ENCODE measurements at places on chromosomes 3 and 15.

- no peak for DNase-seq
Measured at GRCh38 chr3:53501178-53501577, 6.8 kb downstream of the CACNA1D start.

DNA sequence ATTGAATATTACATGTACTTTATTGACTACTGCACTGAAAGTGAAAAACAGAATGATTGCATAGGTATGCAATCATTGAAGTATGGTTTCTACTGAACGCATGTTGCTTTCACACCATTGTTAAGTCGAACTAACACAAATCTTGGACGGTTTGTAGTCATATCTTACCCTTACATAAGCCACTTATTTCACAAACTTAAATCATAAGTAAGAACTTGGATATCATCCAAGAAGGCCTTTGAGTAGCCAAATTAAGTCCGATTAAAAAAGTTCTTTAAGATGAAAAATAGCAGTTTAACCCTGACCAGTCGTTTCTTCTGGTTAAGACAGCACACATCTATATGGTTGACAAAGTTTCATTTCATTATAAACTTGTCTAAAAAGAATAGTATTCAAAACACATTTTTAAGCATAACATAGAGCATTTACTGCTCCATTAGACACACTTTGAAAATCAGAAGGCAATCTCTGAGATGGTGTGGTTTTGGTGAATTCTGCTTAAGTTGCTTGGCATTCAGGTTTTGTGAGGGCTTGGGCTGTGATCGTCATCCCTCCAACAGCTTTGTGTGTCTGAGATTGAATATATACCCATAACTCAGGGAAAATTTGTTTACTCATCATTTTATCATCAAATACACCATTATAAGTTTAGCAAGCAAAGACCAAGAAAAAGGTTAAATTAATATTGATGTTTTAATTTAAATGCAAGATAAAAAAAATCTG is 92.2 kb downstream of the NFKBIZ start:
- no peak for DNase-seq

DNA sequence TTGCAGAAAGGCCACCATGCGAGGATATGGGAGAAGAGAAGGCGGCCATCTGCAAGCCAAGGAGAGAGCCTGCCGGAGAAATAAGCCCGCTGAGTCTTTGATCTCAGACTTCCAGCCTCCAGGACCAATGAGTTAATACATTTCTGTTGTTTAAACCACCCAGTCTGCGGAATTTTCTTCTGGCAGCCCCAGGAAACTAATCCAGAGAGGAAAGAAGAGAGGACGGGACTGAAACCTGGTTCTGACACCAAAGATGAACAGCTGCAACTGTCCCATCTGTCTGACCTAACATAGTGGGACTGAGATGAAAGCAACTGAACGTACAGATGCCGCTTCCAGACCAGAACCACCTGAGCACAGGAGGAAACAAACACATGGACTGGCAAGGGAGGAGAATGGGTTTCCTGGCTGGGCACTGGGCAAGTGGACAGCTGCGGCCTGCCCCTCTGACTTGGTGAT is 32.3 kb downstream of the VGLL4 start:
- DNase-seq, result no peak

GRCh38 chr15:97598353-97598798 is 362.1 kb upstream of the ARRDC4 start:
- no peak for DNase-seq

DNA sequence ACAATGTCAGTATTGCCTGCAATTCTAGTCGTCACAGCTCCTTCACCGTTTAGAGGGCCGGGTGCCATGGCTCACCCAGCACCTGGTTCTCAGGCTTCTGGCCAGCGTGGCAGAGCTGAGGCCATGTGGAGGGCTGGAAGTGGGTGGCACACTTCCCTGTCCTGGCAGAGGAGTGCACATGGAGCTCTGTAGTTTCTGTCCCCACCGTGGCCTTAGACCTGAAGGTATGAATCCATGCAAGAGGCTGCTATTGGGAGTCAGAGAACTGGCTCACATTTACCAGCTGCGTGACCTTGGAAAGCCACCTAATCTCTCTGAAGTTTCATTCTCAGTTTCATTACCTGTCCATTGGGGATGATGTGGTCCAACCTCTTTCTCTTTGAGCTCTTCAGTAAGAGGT is 22.2 kb downstream of the EPHB1 start:
- no peak for DNase-seq

DNA sequence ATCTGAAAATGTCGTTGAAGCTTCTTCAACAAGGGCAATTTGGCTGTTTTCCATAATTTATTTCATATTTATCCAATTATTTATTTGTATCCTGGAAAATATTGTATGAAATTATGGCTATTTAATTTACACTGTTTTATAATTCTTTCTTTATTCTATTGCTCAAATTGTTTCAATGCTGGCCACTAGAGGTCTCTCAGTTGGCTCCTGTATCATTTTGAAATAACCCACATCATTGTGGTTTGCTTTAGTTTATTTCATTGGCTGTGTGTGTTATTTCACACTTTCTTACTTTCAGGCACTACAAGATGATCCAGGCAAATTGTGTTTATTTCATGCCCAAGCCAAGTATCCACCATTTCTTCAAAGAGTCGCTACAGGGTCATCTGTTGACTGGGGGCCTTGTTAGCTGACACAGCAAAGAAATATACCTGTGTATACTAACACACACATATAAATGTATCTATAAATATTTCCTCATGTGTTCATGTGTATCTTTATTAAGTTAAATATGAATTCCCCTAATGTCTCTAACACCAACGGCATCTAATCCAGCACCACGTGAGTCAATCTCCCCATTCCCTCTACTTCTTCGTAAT is 86.2 kb downstream of the NPAP1 start:
- no peak for DNase-seq

DNA sequence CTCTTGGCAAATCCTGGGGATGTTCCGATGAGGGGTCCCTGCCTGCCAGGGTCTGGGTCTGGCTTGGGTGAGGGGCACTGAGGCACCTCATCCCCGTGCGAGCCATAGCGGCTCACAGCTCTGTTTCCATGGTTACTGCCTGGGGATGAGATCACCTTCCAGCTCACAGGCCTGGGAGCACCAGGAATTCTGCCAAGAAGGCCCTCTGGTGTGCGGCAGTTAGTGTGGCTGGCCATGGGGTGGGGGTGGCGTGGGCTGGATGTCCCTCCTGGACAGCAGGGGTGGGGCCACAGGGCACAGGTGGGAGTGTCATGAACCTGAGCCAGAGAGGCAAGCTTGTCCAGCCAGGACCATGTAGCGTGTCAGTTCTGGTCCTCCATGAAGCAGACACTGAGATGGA is 22.1 kb upstream of the PRR23E start:
- no peak for DNase-seq

DNA sequence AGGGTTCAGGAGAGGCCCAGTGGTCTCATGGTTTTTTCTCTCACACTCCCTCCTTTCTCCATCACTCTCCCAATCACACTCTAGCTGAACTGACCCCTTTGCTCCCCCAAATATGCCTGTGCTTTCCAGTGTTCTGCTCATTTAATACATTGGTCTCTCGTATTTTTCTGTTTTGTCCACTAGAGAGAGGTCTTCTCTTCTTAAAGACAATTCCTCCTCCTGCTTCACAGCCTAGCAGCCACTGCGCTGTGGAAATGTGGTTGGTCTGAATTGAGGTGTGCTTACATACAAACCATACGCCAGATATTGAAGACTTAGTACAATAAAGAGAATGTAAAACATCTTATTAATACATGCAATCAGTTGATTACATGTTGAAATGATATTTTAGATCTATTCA is 60.6 kb upstream of the XCR1 start:
- no peak for DNase-seq

DNA sequence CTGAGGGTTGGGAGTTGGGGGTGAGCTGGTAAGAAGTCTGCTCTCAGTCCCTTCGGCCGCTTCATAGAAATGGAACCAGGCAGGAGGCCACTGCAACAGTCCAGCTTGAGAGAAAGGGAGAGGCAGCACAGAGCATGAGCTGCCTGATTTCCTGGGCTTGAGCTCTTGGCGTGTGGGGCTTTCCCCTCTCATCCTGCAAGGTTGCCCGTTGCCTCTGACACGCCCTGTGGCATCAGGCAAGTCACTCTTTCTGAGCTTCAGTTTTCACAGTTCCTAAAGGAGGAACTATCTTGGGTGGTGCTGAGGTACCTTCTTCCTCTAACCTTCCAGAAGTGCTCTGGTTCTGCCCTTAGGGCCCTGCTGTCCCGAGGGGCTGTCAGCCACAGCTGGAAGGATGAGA is 4.9 kb downstream of the MESP2 start:
- no peak for DNase-seq

- DNase-seq, result no peak
Measured at GRCh38 chr15:32982001-32982400, 212.5 kb downstream of the FMN1 start.

DNA sequence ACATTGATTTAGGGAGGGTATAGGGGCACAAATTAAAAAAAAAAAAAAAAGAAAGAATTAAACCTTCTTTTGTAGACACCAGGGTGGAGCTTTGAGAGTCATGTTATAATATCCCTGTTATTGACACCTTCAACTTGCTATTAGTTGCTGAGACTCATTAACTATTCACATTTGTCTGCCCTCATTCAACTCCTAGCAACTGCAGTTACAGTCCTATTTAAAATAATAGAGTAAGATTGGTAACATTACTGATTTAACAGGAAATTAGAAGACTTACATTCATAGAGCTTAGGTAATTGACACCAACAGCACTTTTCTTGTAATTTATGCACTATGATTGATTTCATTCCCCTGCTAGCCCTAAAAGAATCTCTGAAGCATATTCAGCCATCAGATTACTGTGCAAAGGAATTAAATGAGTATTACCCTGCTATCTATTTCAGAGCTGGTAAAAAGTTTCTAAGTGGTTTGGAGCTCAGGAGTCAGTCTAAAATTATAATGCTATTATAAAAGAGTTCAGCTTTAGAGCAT is 148.8 kb upstream of the TBL1XR1 start:
- DNase-seq, result no peak

DNA sequence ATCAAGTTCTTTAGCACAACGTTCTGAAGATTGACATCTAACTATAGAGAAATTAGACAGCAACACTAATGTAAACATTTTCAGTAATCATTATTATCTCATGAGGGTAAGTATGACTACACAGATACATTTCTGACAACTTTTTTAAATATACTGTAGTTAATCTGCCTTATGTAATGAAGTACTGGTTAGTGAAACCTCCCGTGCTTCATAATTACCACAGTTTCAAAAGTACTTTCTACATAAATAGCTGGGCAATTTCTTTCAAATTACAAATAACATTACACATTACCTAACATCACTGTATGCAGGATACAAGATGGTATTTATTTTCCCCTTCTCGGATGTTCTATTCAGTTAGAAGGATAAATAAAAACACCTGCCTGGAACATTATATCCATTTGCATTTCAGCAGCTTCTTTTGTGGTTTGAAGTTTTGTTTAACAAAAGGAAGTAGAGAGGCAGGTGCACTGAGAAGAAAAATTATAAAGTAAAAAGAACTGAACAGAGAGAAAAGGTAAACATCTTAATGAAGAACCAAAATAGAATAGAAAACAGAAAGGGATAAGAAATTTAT is 1241.5 kb upstream of the GBE1 start:
- DNase-seq, result no peak

DNA sequence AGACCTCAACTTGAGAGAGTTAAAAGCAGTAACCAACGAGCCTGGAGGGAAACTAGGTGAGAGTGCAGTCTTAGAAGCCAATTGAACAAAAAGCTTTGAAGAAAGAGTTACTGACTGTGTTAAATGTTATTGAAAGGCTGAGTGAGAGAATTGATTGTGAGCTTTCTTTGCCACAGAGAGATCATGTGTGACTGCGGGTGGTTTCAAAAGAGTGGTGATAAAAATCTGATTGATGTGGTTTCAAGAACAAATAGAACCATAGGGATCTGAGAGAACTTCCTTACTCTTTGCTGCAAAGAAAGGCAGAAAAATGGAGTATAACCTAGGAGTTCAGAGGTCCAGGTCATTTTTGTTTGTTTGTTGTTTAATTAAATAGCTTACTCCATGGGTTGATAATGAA is 759.9 kb upstream of the ALCAM start:
- DNase-seq, result no peak

DNA sequence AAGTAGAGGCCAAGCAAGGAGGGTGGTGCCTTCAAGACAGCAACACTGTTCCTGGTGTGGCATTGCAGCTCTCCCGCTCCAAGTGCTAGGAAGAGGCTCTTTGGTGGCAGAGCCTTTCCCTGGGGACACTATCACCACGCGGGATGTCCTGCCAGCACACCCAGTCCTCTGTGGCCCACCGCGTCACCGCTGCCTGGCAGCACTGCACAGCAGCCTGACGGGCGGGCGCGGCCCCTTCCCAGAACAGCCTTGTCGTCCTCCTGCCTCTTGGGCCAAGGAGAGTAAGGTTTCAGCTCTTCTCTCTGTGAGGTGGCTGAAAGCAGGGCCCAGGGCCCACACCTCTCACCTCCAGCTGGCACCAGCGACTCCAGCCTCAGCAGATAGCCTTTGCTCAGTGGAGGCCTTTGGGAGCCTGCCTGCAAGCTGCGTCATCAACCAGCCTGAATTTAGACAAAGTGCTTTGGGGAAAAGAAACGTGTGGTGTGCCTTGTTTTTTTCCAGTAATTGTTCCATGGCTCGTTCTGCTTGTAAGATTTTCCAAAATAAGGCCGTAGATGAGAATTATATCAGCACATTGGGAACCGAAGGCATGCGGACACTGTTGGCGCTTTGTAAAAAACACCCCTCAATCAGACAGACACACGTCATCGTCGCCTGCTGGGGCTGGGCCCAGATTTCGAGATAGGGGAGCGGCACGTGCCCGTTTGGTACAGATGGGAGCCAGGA is 65.0 kb downstream of the AAGAB start:
- DNase-seq, result peak; percentile 10

DNA sequence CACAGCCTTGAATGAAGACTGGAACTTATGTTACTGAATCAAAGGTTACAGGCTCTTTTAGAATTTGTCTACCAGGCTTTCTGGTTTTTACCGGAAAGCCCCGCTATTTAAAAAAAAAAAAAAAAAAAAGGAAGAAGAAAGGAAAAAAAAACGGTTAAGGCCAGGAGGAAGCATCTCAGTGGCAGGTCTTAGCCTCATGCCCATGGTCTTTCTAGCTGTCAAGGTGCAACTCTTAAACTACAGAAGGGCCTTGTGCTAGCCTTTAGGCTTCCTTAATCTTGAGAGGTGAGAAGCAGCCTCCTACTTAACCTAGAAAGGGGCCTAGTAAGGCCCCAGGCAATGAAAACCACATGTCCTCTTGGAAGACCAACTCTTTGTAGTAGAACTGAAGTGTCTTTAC is 77.5 kb downstream of the TBC1D5 start:
- DNase-seq, result no peak
